ENCODE measurements at places on chromosomes 1 and 21.

DNA sequence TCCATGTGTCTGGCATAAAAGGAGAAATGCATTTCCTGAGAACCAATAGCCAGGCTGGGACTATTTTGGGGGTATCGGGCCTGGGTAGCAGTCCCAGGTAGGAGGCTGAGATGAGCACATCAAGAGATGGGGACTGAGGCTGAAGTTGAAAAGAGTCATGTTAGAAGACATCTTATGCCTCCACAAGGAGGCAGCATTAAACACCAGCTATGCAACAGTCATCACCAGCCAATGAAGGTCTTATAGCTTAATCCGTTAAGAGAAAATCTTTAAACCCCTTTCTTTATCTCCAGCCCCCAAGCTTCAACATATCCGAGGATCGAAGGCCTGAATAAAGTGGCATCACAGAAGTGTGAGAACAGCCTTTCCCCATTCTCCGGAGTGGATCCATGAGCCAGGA, 640.7 kb upstream of the PTBP2 start:
- DNase-seq = peak; percentile 10

- no peak for DNase-seq
Measured at GRCh38 chr1:230070321-230071208, 3.5 kb downstream of the GALNT2 start.

- DNase-seq = no peak
Measured at GRCh38 chr1:38094711-38095290, 48.2 kb upstream of the POU3F1 start.

DNA sequence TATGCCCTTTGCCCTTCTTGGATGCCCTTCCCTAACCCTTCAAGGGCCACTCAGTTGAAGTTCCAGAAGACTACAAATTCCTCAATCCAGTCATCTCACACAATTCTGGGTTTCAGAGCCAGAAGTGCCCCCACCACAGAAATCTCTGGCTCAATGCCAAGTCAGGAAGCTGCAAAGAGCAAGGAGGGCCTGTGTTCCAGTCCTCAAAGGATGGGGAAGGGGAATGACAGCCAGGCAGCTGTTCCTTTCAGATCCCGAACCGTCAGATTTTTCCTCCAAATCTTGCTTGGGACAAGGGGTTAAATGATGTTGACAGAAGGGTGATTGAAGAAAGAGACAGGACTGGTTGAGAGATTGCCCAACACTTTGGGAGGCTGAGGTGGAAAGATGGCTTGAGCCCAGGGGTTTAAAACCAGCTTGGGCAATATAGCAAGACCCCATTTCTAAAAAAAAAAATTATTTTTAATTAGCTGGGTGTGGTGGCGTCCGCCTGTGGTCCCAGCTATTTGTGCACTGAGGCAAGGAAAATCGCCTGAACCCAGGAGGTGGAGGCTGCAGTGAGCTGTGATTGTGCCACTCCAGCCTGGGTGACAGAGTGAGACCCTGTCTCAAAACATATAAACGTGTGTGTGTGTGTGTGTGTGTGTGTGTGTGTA, 716 bp upstream of the HPDL start:
- no peak for DNase-seq

DNA sequence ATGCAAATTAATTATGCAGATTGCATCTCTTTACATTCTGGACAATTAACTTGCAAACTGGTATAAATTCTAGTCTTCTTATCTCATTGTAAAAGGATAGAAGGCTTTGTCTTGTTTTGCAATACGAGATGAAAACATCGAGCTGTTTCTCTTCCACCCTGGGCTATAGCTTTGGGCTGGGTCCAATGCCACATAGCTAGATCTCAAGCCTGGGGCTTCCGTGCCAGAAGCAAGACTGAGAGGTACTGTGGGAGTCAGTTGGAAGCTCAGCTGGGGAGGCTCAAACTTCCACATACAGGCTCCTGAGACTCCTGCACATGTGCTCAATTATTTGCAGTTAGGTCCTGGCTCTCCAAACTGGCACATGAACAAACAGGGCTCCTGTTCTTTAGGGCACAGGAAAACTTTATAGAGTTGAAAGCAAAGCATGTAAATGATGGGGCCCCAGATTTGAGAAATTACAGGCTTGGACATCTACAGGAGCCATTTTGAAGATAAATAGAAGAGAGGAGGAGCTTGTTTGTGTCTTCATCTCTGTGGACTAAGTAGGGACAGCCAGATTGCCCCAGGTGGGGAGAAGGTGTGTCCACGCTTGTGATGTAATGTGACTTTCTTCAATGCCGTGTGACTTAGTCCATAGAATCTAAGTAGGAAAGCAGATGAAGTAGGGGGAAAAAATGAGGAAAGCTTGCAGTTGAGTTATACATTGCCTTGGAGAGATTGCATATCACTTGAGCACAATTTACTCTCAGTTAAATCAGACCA, 65.9 kb upstream of the SIPA1L2 start:
- no peak for DNase-seq

- no peak for DNase-seq
Measured at GRCh38 chr1:153607381-153607780, 5.6 kb downstream of the S100A16 start.

DNA sequence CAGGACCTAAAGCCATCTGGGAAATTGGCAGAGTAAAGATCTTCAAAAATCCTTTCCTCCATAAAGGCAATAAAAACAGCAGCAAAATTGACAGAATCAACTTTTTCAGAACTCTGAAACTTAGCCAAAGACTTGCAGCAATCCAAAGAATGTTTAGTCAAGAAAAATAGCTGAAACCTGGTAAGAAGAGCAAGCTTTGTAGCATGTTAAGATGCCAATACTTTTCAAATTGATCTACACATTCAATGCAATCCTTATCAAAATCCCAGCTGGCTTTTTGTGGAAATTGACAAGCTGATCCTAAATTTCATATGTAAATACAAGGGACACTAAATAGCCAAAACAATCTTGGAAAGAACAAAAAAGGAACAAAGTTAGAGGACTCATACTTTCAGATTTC, 23.8 kb upstream of the FAM163A start:
- DNase-seq = no peak

DNA sequence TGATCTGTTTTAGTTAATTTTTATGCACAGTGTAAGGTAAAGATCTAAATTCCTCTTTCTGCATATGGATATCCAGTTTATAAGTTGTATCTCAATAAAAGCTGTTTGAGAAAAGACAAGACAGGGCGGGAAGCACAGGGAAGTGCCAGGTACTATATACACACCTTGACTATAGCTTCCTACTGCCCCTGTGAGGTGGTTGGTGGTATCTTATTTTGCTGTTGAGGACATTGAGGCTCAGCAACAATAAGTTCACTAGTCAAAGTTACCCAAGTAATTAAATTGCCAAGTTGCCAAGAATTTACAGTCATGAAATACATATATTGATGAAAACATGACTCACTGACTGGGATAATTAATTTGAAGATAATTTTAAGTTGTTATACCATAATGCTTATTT, 109.1 kb downstream of the CD247 start:
- DNase-seq = no peak

GRCh38 chr1:11930571-11931445, 3.7 kb upstream of the PLOD1 start:
- peak; percentile 49 for DNase-seq

- DNase-seq = no peak
Measured at GRCh38 chr1:86450847-86451246, 17.9 kb upstream of the CLCA1 start.

- no peak for DNase-seq
Measured at GRCh38 chr21:41611966-41612606, 104.1 kb upstream of the TMPRSS2 start.

GRCh38 chr1:39508857-39509305, 17.4 kb downstream of the BMP8A start:
- peak; percentile 13 for DNase-seq

GRCh38 chr1:23423415-23424292, 894 bp downstream of the TCEA3 start:
- no peak for DNase-seq

DNA sequence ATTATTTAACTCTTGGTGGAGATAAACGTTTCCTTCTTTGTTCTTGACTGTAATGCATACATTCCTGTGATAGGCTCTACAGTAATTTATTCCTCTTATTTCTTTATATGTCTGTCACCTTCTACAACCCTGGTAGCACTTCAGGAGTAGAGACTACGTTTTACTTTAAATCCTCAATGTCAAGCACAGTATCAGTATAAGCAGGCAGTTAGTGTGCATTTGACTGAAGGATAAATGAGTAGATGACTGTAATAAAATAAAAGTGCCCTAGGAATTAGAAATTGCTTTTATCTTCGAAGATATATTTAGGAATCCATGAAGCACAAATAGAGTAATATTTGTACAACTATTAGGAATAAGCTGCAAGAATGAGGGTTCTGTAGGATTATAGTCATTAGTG, 599.6 kb upstream of the PRMT6 start:
- no peak for DNase-seq

DNA sequence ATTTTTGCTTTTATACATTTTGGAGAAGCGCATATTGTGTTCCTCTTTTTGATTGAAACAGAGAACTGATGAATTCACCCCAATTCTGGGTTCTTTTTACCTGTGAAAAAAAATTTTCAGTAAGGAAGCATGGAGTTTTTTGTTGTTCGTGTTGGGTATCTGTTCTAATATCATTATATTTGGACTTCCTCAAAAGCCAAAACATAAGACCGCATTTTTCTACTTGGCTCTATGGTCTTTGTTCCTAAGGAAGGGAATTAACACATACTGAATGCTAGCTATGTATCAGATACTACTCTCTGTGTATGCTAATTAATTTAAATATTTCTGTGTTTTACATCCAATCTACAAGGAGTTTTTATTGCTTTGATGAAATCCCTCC, 12.9 kb downstream of the EPB41 start:
- DNase-seq = no peak

- no peak for DNase-seq
Measured at GRCh38 chr1:173688300-173688699, 18.6 kb upstream of the ANKRD45 start.

GRCh38 chr21:14523234-14523633, 22.9 kb downstream of the SAMSN1 start:
- DNase-seq = no peak

DNA sequence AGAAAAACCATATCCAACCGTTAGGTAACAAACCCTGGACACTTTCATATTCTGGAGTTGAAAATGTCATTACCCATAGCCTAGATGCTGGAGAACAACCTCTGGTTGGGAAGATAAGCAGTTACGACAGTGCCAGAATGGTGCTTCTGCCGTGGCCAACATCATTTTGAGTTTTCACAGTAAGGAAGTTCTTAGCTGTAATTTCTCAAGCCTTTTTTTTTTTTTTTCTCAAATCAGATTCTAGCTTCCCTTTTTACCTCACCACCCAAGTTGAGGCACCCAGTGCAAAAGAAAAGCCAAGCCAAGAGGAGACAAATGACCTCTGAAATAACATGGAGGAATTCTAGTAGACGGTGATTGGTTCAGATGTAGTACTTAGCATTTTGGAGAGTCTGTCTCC, 21.8 kb downstream of the PPT1 start:
- no peak for DNase-seq

Data from astrocyte of the spinal cord (primary cell).